Stimulated activated CD8-positive, alpha-beta memory T cell treated with anti-CD3 and anti-CD28 coated beads, Interleukin-12 subunit alpha, Interleukin-12 subunit beta, amount 100 ng/mL, for 4 hours (primary cell): ENCODE measurements at places on chromosomes 2 and 18.

- DNase-seq, result no peak
Observed at GRCh38 chr2:65275141-65275915, 47.7 kb downstream of the ACTR2 start.

DNA sequence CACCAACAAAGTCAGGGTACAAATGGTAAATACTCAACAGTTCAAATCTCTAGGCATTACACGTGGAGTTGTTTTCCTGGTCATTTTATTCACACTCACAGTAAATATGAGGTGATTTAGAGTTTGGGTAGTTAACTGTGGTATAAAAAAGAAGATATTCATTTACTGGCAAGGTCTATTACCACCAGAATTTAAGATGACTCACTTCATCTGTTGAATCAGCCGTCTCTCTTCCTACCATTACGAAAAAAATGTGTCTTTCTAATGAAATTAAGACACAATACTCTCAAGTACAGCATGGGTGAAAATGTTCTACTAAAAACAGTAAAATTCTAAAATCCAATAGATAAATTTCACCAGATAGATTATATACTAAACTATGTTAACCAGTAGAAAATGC is 21.0 kb upstream of the GPR75 start:
- no peak for DNase-seq

DNA sequence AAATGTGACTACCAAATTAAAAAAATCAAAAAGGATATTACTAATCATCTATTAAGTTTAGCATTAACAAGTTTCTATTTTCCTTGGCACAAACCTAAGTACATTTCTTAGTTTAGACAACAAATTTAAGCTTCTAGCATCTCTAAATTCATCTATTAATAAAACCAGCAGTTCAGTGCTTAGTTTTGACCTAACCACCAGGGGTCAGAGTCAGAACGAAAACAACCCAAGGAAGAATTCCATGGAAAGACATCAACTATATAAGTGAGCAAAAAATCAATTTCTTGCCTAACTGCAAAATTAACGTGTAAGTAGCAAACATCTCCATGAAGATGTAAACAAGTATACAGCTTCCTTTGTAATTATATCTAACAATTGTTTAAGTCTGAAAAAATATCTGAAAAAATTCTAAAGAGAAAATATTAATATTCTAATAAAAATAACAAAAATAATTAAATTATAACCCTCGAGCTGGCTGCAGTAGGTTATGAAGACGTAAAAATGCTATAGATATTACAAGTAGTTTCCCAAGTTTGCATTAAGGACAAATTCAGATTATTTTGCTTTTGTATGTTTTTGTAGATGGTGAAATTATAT is 83.7 kb downstream of the CERKL start:
- no peak for DNase-seq

DNA sequence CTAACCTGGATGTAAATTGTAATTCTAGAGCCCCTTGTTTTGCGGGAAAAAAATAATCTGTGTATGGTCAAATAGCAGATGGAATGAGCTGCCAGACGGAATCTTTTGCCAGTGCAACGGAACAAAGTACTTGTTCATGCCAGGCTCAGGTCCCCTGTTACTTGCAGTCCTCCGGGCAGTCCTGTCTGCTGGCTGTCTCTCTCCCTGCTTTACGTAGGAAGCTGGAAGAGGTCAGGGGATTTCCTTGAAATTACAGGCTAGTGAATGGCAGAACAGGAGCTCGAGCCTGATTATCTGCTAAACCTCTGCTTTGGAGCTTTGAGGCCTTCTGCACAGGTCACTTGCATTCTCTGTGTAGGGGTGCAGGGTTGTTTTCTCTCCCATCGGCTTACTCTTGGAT is 54.8 kb downstream of the LRRFIP1 start:
- DNase-seq, result no peak

DNA sequence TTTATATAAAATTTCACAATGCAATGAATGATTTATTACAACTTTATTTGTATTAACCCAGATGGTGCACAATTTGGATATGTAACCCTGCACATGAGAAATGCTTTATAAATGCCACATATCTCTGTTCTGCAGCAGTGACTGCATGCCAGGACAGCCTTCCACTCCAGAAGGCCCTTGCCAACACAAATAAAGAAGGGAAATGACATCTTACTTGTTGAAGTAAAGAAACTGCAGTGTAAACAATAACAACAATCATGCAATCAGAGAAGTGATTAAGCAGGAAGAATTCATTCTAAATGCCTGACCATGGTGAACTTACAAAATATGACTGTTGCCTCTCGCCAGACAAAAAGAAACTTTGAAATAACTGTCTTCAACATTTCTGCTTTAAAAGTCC is 129.9 kb upstream of the CHST9 start:
- DNase-seq, result no peak

DNA sequence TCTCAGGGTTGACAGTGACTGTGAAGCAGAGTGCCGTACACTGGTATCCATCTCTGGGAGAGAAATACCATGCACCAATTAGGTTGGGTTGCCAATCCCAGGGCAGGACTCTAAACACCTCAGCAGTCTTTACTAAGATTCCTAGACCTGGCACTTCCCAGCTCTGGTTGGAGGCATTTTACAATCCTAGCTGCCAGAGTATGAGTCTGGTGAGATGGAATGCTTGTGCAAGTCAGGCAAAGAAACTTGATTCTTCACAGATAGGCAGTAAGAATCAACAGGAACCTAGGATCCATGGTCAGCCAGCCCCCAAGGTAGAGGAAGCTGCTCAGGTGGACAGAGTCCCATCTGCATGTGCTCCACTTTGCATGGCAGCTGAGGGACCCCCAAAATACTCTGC is 6.0 kb upstream of the UGT1A5 start:
- DNase-seq, result no peak

DNA sequence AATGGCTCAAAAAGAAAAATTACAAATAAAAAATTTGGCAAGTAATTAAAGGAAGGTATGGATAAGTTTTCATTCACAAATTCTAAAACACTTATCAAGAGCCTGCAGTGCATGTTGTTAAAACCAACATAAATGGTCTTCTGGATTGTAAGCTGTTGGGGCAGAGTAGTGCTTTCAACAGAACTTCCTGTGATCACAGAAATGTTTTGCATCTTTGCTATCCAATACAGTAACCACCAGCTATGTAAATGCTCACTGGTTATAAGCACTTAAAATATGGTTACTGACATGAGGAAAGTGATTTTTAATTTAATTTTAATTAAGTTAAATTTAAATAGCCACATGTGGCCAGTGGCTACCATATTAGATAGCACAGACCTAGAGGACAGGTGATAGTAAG is 133.1 kb downstream of the NBAS start:
- DNase-seq, result no peak

- no peak for DNase-seq
Observed at GRCh38 chr2:152347076-152347475, 12.1 kb downstream of the FMNL2 start.

DNA sequence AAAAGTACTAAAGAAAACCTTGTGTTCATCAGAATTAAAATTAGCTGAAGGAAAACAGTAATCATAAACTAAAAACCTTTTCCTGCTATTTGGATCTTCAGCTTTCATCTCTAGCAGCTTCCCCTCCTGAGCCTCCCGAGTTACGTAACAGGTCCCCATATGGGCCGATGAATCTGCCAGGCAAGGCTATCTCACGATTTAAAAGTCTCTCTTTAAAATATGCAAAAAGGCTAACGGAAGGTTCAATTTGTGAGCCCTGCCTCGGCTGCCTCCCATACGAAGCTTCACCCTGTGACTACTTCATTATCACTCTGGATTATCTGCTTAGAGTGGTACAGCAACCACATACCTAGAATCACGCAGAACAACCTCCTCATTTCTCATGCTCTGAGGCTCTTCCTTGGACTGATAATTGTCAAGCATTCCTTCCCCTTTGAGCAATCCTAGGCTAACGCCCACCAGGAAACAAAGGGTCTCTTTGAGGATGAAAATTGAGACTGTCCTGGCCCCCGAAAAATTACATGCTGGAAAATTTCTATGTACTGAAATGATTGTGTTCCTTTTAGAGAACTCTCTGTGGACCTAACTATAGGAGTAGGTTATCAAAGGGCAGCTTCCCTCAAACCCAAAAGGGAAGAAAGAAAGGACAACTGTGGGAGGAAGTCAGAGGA is 147.4 kb downstream of the ZEB2 start:
- no peak for DNase-seq

GRCh38 chr2:149049142-149049541 is 10.6 kb downstream of the LYPD6B start:
- no peak for DNase-seq

- DNase-seq, result no peak
Observed at GRCh38 chr2:240627736-240628506, 2.6 kb downstream of the GPR35 start.

- DNase-seq, result no peak
Observed at GRCh38 chr2:5588601-5589000, 103.6 kb upstream of the SOX11 start.

- no peak for DNase-seq
Observed at GRCh38 chr2:23418056-23418455, 33.1 kb downstream of the KLHL29 start.

DNA sequence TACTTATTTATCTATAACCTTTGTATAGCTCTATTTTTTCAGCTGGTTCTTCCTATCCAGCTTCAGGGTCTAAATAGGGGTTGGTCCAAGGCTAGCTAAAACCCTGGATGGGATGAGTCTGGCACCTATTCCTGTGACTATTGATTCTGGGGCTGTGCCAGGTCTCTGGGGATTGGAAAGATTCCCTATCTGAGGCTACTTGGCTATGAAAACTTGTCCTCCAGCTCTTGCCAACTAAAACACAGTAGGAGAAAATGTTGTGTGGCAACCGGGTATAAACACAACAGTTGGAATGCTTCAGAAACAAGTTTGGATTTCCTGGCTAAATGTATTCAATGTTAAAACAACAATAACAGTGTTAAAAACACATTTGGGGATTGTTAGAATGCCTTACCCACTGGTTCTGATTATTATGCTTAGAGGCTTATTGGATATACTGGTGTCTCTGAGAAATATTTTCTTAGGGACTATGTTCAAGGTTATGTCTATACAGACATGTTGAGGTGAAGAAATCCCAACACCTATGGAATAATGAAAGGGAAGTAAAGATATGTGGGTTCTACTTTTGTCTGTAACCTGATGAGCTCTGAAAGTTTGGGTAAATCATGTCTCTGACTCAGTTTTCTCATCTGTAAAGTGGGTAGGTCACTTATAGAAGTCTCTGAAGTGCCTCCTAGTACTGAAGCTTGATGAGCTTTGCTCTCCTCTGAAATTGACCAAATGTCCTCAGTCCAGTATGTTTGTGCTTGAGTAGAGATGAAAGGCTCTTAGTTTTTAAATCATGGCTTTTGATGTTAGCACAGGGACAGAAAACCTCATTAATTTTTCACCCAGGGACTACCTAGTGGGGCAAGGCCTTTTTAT is 460.7 kb downstream of the MTX2 start:
- DNase-seq, result no peak

DNA sequence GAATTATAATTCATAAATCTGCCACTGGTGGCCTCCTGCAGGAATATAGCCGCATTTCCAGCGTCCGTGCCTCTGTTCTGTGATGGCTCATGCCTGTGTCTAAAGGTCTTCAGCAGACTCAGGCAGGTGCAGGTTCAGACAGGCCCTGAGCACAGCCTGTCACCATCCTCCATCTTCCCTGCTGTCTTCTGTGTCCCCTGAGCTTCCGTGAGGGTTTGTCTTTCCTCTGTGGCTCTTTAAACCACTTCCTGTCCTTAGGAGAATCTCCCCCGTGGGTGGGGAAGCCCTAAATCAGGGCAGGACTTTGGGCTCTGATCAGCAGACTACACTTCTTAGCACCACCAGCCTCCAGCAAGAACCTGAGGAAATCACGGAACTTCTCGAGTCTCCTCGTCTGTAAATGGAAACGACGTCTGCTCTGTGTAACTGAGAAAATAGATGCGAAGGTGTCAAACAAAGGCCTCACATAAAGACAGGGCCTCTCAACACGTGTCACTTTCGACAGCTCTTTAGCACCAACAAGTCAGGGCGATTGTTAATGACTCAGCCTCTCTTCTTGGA is 24.1 kb upstream of the NFATC1 start:
- DNase-seq, result no peak

GRCh38 chr2:86037141-86037794 is 68.4 kb downstream of the POLR1A start:
- peak; percentile 47 for DNase-seq

DNA sequence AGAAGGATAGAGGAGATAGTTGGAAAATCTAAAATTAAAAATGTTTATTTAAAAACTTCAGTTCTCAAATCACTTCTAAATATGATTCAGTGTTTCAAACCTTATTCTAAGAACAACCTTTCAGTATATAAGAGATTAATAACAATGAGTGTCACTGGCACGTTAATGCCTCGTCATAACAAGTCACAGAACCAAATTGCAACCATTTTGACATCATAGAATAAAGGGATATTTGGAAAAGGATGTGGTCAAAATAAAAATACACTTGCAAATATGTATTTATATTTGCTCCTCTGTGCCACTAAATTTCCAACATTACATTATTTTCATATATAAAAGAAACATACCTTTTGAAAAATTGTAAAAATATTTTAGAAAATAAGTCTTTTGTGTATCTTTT is 1090.6 kb downstream of the SUCLG1 start:
- DNase-seq, result no peak

GRCh38 chr2:57965961-57966360 is 80.6 kb upstream of the VRK2 start:
- no peak for DNase-seq

DNA sequence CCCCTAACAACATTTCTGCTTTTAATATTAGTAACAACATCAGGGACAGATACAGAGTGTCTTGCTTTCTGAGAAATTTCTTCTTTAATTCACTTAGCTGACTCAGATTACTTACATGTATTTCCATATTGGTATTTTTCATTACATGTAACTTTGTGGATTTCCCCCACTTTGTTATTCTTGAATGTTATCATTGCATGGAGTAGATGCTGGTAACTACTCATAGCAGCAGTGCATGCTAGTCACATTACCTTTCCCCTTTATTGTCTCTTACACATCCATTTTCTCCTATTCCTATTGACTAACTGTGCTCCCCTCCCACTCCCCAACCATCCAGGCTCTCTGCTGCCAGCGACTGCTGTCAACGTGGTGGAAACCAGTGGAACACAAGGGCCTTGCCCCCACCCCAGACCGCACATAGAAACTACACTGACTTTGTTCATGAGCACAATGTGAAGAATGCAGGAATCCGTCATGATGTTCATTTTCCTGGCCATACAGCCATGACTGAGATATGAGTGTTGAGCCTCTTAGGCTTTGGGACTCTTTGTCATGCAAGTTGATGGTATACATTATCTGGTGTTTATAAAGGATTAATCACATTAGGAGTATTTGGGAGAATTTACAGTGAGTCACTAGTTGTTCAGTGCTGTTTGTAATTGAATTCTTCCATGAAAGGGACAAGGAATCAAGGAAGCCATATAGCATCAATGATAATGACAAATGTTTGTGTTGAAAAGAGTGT is 91.0 kb downstream of the EPB41L5 start:
- no peak for DNase-seq

- no peak for DNase-seq
Observed at GRCh38 chr2:190765386-190766173, 115.0 kb upstream of the GLS start.
